ENCODE measurements at places on chromosomes 16 and 17.

DNA sequence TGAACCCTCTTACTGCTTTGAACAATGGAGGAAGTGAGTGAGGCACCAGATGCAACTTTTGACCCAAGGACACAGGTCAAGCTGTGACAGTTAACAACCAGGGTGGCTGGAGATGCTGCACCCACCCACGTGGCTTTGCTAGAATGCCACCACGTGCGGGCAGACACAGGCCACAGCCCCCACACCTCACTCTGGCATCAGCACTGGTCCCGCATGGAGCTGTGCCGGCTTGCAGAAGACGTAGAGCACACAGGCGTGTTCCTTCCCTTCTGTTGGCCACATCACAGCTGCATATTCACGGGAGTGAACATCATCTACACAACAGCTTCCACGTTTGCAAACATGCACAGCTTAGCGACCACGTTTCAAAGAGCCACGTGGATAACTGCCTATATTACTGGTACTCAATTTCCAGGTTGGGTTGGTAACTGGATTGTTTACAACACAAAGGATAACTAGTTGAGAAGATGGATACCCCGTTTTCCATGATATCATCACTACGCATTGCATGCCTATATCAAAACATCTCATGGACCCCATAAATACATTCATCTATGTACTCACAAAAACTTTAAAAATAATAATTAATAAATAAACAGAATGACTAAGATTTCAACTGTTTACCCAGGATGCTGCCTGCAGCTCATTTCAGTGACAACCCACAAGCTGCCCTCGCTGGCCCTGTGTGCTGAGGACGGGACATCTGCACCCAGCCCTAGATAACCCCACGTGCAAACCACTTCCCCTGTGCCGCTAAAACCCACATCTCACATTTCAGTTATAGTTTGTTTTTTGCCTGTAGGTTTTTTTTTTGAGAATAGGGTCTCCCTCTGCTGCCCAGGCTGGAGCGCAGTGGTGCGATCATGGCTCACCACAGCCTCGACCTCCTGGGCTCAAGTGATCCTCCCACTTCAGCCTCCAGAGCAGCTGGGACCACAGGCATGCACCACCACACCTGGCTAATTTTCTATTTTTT lies 132.0 kb downstream of the ANKRD11 start:
- peak; percentile 36 for DNase-seq

GRCh38 chr16:24993722-24994686 lies 21.2 kb downstream of the ARHGAP17 start:
- DNase-seq = no peak

DNA sequence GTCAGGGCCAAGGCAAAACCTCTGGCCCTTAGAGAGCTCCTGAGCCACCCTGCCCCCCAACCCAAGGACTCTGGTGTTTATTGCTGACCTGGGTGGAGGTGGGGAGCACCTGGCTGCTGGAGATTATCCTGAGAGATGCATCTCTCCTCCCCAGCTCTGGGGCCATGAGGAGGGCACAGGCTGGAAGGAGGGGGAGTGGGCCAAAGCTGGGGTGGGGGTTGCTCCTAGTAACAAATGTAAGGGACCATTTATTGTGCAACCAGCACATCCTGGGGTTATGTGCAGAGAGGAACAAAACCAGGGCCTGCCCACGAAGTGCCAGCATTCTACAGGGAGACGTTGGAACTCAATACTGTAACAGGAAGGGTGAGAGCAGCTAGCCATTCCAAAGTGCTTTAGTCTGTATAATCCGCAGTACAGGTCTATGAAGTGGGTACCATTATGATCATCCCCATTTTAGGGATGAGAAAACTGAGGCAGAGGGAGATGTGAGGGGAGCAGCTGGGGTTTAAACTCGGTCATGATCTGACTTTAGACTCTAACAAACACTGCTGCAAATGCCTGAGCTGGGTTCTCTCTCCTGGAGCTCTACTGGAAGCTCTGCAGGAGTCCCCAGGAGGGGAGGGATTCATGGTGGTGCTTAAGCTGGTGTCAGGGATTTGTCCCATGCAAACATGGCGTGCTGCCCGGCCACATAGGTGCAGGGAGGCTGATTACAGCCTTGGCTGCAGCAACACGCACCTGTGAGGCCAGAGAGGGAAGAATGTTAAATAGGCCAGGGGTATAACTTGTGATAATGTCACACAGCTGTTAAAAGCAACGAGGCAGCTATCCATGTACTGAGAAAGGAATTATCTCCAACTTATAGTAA lies 1.4 kb upstream of the RHBDF2 start:
- no peak for DNase-seq

- DNase-seq = no peak
Observed at GRCh38 chr16:64615630-64616280, 506.1 kb downstream of the CDH11 start.

- no peak for DNase-seq
Observed at GRCh38 chr17:78950870-78951269, 25.7 kb upstream of the TIMP2 start.

- no peak for DNase-seq
Observed at GRCh38 chr17:37111329-37111728, 162.6 kb downstream of the AATF start.

GRCh38 chr17:44362949-44363612 lies 572 bp downstream of the FAM171A2 start:
- no peak for DNase-seq

DNA sequence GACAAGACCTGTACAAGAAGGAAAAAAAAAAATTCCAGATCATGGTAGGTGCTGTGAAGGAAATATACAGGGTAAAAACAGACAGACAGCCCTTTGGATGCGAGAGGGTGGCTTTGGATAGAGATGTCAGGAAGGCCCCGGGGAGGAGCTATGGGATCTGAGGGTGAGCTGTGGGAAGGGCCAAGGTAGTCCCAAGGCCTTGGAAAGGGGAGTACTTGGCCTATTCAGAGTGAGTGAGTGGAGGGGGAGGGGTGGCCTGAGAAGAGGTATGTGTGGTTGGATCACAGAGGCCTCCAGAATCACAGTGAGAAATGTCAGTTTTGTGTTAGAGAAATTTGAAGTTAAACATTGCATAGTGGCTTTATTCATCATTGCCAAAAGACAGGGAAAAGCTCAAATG lies 31.2 kb upstream of the AKTIP start:
- DNase-seq = no peak

- DNase-seq = no peak
Observed at GRCh38 chr17:1147664-1148063, 32.1 kb downstream of the ABR start.

Data from suppressor macrophage treated with lipopolysaccharide for 4 hours (primary cell).